Skin of body (tissue), 3 donors: ENCODE measurements at places on chromosomes 4 and X. TPM values are rescaled to one million over a fixed set of nuclear protein-coding genes. Genes with fewer than 3 reads are reported as not detected.

Gene L1CAM
- total RNA-seq = 3.6 TPM

Gene CXCL10
- total RNA-seq = 1.7 TPM

Gene CSAG3
- not detected for total RNA-seq

Gene SPIN2A
- 2.9 TPM for total RNA-seq

Gene RRH
- total RNA-seq = not detected

Gene SH2D1A
- 0.59 TPM for total RNA-seq

Gene TMEM35A
- total RNA-seq = 0.79 TPM
